HuH-7 (cell line): ENCODE measurements at places on chromosomes 12 and 14.

DNA sequence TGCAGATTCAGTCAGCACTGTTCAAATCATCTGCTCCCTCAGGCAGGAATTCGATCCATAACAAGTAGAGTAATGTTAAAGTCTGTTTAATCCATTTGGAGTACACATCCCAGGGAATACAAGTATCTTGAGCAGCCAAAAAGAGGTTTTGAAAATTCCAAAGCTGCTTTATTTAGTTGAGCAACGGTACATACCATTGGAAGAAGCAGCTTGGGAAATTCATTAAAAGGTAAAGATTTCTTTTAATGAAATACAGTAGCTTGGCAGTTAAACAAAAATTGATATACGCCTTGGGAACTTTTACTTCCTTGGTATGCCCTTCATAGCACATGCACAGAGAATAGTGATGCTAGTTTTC lies 153.8 kb downstream of the LRIG3 start:
- no peak for DNase-seq

- no peak for DNase-seq
Measured at GRCh38 chr12:125013816-125014442, 20.5 kb downstream of the BRI3BP start.

DNA sequence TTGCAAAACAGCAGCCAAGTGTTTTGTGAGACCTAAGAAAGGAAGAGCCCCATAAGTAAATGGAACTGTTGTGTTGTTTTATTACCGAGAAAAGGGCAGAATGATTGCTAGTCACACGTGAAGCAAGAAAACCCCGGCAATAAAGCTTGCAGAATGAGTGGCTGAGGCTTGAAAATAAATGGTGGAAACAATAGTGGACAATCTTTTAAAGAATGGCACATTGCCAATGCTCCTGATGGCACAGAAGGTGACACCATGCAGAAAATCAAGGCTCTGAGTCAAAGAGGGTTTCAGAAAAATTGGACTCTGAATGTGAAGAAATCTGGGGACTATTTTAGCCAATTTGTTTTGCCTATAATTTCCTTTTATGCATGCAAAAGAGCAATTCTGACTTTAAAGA lies 4.0 kb upstream of the AQP2 start:
- no peak for DNase-seq

DNA sequence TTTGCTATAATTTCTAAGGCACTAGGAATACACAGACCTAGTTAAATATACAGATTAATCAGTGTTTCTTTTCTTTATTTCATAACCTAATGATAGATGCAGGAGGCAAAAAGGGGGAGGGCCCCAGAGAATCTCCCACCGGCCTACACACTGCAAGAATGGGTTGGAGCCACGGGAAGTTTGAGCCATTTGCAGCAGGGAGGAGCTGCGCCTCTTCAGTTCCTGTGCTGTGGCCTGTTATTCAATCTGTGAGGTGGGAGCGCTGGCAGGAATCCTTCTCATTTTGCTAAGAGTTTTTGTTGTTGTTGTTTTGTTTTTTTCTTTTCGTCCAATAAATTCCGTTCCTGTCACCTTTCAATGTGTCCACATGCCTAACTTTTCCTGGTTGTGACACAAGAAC lies 251.3 kb upstream of the RPL10L start:
- no peak for DNase-seq

GRCh38 chr14:77318006-77318553 lies 2.6 kb downstream of the POMT2 start:
- no peak for DNase-seq

- DNase-seq = no peak
Measured at GRCh38 chr12:54405106-54405505, 14.0 kb downstream of the ITGA5 start.

DNA sequence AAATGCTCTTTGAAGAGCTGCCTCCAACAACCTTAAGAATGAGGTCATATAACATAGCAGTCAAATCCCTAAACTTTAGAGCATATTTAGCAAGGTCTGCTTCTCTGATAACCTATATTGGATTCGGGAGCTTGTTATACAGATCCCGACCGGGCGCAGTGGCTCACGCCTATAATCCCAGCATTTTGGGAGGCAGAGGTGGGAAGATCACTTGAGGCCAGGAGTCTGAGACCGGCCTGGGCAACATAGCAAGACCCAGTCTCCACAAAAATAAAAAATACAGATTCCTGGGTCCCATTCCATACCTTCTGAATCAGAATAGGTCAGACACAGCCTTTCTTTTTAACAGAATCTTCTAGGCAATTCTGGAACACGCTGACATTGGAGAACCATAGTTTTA lies 46.7 kb downstream of the SPRING1 start:
- DNase-seq = no peak

DNA sequence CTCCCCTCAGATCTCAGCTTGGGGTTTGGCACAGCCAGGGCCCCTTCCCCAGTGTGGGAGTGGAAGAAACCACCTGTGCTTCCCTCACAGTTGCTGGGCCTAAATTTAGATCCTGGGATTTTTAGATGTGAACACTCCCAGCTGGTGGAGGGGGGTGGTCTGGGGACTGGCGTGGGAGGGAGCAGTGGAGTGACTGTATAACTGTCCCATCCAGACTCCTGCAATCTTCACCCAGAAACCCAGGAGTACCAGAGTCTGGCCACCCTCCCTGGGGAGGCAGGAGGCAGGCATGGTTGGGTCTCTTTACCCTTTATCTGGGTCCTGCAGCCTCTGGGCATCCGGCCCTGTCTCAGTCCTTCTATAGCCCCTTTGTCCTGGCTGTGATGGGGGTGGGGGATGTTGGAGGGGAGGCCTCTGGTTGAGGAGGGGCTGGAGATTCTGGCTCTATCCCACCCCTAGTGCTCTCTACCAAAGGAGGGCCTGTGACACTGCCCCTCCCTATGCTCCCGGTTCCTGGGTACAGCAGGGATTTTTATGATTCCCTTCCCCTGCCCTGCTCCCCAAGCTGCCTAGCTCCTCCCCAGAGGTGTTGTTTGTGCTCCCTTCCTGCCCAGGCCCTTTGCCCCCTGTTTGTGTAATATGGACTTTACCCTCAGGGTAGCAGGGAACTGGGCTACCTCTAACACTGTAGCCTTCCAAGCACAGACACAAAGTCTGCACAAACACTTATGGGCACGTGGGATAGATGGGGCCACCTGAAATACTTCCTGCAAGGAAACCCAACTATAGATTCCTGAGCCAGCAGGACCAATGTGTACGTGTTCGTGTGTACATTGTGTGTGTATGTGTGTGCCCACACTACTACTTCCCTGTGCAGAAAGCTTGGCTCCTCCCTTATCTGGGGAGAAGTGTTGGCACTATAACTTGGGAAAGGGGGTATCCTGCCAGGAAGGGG lies 1.7 kb downstream of the ERBB3 start:
- DNase-seq = peak; percentile 88

DNA sequence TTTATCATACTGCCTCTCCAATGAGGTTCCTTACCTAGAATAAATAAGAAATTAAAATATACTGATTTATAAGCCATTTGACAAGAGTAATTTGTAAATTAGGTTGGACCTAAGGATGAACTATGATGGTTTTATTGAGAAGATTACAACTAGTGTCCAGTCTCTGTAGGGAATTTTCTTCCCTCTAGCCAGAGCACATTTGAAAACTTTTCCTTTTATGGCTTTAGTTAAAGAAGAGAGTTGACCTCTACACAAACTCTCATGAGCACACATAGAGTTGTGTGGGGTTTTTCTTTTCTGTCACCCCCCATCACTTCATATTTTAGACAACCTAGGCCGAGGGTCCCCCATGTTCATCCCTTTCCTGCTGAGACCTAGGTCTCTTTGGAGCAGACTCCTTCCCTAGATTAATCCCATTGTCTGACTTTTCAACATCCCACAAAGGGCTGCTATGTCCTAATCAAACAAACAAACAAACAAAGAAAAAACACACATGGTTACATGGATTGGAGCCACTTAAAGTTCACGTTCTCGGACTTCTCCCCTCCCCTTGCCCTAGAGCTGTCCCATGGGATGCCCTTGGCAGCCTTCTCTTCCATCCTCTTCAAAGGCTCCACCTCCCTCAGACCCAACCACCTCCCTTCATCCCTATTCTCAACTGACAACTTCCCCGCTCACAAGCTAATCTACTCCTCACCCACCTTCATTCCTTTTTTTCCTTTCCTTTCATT lies 40.7 kb downstream of the GPR135 start:
- no peak for DNase-seq

DNA sequence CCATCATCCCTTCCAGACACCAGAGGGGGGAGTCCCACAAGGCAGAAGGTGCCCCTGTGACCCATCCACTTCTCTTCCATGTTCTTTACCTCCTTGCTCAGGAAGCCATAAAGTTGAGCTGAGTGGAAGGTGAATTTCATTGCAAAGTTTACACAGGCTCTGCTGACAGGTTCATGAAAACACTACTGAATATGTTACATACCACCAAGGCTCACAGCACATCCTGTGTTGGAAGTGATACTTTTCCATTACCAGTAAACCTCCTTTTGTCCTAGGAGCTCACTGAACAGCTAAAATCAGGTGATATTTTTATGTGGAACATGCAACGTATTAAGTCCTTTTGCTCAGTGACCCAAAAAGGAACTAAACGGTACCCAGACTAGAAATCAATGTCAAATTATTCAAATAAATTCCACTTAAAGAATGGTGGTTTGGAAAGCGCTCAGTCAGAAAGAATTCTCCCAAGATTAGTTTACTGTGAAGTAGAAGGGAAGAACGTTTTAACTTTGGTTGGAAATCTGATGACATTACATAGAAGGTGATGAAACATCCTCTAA lies 196.2 kb upstream of the NUDT4 start:
- DNase-seq = no peak

DNA sequence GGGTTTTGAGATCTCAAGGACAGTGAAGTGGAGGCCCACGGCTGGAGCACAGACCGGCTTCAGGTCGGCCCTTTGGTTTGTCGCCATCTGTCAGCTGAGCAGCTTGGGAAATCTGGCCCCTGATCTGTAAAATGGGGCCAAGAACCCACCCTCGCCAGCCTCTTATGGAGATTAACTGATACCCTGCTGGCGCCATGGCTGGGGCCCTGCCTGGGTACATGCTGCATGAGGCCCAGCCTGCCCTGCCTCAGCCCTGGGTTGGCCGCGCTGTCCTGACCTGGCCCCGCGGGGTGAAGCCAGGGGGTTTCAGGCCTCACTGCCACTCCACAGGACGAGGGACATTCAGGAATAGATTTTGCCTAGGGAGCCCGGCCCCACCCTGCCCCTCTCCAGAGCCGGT lies 33.9 kb upstream of the MEG3 start:
- no peak for DNase-seq

DNA sequence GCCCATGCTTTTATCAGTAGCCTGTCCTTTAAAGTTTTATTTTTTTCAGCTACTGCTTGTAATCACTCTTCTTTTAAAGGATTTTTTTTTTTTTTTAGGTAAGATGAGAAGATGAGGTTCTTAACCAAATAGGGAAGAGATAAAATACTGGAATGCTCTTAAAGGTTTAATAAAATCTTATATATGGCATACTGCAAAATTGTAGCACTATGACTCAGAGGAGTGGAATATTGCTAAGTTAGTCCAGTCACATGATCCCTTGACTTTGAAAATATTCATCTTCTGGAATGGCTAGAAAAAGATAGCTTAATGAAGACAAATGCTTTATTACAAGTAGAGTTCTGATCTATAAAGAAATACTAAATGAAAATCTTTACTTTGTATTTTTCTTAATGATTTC lies 116.6 kb downstream of the NAV3 start:
- DNase-seq = no peak

DNA sequence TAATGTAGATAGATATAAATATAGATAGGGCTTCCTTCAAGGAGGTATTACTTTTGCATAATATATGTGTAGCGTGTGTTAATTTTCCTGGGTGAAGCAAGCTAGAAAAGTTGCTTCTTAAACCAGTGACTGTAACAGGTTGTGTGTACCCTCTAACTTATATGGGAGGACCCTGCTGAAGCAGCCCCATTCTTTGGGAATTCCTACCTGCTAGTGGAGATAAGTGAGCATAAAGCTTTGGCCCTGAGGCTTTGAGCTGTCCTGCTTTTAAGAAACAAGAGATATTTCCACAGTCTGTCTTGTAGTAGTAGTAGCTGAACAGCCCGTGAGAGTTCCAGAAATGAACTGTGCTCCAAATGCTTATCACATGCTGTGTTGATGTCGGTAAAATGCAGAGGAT lies 8.6 kb downstream of the RMST start:
- no peak for DNase-seq

DNA sequence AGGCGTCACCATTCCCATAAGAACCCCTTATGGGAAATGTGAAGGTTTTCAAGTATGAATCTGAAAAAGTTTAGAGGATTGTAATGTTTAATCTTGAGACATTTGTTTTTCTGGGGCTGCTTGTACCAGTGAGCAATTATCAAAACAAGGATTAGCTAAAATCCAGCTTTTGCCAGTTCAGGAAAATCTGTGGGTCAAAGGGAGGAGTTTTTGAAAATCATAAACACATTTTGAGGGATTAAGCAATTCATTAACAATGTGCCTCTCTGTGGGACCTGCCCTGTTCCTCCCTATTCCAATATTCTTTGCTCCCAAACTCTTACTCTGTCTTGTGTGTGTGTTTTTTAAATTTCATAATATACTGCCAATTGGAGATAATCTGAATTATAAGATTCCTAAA lies 11.7 kb upstream of the DAAM1 start:
- DNase-seq = no peak

GRCh38 chr12:21583587-21583986 lies 21.1 kb downstream of the GYS2 start:
- no peak for DNase-seq
